ENCODE measurements at places on chromosomes 7 and 10. TPM values are rescaled to one million over a fixed set of nuclear protein-coding genes. Genes with fewer than 3 reads are reported as not detected.

SH2D4B gene
- 0.15 TPM for polyA plus RNA-seq

CALHM1 gene
- polyA plus RNA-seq = 0.05 TPM

CYP2C19 gene
- polyA plus RNA-seq = 0.12 TPM

DNA sequence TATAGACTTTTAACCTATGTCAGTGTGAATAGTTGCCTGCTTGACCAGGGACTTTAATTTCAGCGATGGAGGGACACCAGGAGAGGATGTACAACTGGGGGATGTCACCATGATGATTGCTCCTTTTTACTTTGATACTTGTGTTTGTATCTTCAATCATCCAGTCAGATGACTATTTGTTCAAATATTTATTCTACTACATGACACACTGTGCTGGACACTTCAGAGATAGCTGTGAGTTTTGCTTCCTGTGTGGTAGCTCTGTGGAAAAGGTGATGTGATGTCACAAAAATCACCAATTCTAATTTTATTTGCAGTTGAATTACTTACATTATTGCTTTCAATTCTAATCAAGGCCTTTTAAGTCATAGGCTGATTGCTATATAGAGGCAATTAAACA lies 62.7 kb upstream of the CREB5 start:
- DNase-seq = no peak

DNA sequence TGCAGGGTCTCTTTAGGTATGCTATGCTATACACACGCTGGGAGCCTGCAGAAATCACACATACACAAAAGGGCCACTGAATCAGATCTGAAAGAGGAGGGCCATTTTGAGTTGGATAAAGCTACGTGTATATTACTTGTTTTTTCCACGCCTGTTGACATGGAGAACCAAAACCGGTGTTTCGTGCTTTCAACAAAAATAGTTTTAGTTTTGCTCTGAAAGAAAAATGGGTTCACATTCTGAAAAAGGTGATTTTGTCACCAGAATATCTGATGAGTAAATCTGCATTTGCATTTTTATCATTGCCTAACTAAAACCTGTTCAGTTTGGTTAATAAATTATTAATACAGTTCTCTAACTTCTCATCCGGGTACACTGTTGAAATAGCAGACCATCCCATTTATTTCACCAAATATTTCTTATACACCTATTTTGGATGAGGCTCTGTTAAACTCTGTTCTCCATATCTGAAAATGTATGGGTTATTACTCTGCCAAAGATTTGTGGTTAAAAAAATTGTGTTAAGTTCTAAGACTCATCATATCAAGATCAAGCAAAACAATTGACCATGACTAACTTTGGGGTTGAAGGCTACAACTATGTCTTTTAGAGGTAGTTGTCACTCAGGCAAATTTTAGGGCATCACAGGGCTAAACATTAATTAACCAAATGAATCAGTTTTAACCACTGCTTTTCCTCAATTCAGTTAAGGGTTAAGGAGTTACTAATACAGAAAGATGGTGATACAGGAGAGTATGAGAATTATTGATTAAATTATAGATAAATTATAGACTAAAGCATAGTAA lies 101.2 kb upstream of the RPA3 start:
- no peak for DNase-seq

- DNase-seq = no peak
Observed at GRCh38 chr7:29192323-29192722, 2.3 kb upstream of the CHN2 start.

DNA sequence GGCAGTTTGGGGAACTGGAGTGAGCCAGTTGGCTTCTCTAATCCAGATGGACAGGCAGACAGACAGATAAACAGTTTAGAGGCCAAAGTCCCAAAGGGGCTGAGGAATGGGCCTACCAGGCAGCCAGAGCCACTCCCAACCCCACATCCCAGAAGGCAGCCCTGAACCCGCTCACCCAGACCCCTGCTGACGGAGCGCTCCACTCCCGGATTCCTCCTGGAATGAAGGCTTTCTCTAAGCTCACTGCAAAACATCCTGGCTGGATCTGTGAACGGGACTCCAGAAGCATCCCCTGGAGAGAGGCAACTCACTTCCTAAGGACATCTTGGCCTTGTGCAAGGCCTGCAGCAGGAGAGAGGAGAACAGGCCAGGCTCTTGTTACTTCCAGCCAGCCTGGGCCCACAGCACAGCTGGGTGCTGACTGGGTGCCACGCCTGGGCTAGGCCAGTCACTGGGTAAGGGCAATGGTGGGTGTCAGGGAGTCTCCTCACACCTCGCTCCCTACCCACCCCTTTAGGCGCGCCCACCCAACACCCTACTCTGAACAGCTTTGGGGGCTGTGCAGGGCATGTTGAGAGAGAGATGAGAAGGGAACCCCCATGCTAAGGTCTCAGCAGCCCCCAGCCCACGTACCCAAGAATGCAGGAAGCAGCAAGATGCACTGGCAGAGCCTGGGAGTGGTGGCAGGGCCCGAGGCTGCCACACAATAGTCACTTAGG lies 168.6 kb upstream of the ZMIZ1 start:
- no peak for DNase-seq

DNA sequence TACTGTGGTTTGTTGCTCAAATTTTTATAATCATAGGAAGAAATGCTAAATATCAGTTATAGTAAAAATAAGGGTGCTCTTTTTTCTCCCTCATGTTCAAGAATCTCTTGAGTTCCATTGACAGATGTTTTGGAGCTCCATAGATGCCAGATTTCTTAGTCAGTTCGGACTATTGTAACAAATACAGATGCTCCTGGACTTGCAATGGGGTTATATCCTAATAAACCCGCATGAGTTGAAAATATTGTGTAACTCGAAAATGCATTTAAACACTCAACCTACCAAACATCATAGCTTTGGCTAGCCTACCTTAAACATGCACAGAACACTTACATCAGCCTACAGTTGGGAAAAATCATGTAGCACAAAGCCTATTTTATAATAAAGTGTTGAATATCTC lies 100.7 kb upstream of the CSTF2T start:
- DNase-seq = no peak
